Stimulated activated CD4-positive, alpha-beta T cell treated with anti-CD3 and anti-CD28 coated beads, Interleukin-1b, Interleukin-23, amount 100 ng/mL, for 24 hours (primary cell): ENCODE measurements at places on chromosomes 5 and 9.

DNA sequence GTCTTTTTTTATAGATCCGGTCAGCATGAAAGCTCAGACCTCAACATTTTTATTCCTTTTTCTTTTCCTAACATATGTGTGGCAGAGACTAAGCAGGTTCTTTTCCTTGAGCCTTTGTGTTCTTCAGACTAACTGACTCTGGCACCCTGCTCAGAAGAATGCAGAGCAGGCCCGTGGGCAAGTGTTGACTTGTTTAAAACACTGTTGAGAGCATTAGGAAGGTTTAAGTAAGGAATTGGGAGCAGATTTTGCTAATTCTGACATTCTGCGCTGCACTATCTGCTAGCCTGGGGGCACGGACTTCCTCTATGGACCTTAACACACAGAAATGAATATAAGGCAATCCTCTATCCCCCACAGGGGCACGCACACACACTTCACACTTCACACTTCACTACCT lies 182.5 kb upstream of the PIK3R1 start:
- DNase-seq = no peak

DNA sequence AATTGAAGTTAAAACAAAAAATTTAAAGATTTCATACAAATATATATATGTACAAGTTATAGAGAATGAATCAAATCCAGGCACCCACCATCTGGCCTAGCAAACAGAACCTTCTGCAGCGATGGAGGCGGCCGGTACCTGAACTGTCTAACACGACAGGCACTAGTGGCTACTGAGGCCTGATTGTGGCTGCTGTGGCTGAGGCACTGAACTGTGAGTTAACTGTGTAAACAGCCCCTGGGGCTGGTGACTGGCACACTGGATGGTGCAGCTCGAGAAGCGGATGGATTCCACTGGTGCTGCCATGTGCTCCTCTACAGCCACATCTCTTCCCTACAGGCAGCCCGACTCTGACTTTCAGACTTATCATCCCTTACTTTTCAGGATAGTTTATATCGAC lies 82.4 kb downstream of the RAPGEF1 start:
- DNase-seq = no peak

GRCh38 chr5:132497488-132497997 lies 7.0 kb upstream of the IRF1 start:
- no peak for DNase-seq

DNA sequence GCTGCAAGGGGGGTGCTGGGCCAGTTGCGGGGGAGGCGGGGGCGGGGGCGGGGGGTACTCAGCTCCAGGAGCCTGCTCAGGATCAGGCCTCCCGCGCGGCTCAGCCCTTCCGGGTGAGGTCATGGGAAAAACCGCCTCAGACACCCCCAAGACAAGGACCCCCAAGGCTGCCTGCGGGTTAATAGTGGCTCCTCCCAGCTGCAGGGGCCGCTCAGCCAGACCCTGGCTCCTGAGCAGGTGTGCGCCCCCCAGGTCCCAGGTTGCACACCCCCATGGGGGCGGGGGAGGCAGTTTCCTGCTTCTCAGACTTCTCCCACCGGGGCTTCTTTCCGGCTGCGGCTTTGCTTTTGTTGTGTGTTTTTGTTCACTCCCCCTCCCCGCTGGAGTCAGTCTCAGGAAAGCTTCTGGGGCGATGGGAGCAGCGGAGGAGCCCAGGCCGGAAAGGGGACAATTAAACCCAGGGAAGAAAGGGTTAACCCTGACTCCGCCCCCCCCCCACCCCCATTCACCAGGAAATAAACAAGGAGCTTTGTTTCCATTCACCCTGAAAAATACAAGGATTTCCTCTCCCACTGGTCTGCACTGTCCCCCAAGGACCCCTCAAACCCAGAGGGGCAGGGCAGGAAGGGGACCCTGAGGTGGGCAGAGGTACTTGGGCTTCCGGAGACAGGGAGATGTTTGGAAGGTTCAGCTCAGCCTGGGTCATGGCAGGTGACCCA lies 42.3 kb upstream of the NOTCH1 start:
- no peak for DNase-seq

DNA sequence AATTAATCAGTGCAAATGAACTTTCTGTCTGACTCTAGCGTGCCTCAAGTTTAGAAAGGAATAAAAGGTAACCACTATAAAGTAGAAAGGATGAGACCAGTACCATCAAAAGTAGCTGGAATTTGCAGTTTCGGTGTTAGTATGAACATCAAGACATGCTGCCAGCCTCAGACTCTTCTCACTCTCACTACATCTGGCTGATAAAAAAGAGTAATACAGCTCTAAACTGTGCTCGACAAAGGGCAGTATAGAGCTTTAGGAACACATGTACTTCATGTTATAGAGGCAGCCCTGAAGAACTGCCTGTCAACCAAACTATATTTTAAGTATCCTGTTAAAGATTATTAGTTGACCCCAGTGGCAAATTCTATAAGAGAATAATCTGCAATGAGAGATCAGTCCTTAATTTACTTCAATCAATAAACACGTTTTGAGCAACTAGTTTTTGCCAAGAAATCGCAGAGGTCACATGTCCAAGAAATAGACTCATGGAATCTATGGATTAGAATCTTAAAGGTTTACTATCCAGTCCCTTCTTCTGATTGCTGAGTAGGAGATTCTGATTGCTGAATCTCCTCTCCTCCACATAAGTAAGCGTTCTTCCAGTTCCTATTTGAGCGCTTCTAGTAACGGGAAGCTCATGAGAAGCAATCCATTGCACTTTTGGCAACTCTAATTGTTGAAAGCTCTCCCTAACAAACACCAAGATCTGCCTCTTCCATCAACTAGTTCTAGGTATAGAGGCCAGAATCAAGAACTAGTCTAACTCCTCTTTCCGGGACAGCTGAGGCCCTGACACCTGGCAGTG lies 941 bp downstream of the XPA start:
- no peak for DNase-seq

DNA sequence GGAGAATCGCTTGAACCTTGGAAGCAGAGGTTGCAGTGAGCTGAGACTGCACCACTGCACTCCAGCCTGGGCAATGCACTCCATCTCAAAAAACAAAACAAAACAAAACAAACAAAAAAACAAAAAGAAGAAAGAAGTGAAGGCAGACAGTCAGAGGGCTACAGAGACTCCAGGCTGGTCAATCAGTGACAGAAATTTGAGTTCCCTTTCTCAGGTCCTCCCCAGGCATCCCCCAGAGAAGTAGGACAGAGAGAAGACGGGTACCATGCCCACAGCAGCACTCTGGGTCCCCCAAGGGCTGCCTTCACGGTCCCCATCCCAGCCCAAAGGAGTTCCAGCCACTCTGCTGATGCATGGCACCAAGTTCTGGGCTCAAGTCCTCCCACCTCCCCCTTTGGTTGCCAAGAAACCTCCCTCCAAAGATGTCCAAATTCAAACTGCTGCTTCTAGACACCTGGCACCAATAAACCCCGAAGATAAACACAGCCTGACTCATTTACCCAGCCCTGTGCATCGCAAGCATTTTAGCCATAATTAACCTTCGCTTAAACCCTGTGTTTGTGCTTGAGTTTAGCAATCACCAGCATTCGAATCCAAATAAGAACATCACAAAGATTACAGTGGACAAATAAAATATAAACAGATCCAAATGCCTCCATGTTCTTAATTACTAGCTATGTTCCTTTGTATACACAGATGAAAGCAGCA lies 24.0 kb downstream of the SEMA4D start:
- DNase-seq = no peak

DNA sequence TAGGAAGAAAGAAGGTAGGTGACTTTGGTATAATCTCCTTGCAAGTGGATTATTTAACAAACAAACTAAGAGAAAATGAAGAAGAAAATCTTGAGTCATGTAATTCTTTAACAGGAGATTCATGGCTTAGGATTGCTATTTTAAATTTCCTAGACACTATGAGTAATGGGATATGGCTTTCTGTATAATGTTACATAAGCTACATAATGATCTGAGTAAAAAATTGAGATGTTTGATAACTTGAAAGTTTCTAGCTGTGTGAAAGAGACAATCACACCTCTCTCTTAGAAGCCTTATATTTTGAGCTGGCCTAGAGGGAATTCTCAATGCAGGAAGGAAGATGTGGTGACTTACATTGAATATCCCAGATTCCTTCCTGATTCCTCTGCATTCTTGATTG lies 92.5 kb downstream of the CDH9 start:
- DNase-seq = no peak

- DNase-seq = no peak
Measured at GRCh38 chr9:124102363-124102762, 90.8 kb downstream of the LHX2 start.

DNA sequence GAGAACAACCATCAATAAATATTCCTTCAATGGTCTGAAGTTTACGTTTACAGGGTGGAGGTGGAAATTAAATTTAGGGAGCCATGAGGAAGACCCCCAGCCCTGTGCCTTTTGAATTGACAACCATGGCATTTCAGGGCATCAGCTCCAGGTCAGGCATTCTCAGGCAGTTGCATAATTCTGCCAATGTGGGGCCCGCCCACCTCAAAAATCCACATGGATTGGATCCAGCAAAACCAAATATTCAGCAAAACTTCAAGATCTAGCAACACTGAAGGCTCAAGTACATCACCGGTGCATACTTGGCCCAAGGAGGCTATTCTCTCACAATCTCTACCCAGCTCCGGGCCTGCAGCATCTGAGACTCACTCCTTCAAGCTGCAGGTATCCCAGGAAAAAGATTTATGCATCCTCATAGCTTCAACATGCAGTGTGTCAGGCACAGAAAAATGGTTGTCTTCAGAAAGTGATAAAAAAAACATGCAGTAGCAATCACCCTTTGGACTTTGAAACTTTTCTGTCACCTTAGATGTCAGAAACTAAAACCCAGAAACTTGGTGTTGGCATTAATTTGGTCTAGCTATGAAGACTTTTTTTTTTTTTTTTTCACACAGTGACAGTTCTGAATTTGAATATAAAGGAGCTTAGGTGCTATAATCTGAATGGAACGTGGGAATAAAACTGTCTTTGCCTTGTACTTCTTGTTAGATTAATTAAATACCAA lies 21.4 kb upstream of the ANXA2R start:
- DNase-seq = no peak

DNA sequence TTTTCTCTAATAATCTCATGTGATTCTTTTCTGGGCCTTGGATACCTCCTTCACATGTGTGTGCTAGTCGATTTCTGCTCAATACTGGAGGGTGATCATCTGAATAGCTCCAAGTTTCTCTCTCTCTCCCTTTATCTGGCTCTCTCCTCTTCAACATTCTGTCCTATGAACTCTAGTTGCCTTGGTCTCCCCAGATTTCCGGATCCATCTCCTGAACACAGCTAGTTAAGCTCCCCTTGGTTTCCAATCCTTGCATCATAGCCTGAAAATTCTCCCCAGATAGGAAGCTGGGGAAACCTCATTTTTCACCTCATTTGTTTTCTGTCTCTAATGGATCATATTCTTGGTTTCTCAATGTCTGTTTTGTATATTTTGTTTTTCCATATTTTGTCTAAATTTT lies 832.3 kb downstream of the MTRR start:
- DNase-seq = no peak

DNA sequence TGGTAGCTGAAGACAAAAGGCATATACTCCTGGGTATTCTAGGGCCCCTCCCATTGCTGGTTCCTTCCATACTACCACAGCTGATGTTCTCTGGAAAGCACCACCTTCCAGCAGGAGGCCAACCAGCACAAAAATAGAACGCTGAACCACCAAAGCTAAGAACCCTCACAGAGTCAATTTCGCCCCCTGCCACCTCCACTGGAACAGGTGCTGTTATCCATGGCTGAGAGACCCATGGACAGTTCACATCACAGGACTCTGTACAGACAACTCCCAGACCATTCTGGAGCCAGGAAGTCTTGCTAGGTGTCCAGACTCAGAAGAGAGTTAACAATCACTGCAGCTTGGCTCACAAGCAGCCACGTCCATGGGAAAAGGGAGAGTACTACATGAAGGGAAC lies 1851.5 kb upstream of the NUDT12 start:
- no peak for DNase-seq

- DNase-seq = no peak
Measured at GRCh38 chr5:3392306-3392939, 203.2 kb upstream of the IRX1 start.

DNA sequence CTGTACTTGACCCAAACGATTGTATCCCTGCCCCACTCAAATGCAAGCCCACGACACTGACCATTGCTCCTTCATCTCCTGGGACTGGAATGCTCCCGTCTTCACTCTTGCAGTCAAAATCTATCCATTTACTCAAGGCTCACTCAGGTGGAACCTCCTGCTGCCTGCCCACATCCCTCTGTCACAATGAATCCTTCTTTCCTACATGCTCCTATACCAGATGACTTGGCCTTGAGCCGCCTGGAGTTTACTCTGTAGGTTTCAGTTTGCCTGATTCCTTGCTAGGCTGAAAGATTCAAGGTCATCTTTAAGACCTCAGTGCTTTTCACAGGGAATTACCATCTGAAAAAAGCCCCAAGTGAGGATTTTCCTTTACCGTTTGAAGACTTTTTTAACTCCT lies 264.1 kb downstream of the GLIS3 start:
- DNase-seq = no peak

DNA sequence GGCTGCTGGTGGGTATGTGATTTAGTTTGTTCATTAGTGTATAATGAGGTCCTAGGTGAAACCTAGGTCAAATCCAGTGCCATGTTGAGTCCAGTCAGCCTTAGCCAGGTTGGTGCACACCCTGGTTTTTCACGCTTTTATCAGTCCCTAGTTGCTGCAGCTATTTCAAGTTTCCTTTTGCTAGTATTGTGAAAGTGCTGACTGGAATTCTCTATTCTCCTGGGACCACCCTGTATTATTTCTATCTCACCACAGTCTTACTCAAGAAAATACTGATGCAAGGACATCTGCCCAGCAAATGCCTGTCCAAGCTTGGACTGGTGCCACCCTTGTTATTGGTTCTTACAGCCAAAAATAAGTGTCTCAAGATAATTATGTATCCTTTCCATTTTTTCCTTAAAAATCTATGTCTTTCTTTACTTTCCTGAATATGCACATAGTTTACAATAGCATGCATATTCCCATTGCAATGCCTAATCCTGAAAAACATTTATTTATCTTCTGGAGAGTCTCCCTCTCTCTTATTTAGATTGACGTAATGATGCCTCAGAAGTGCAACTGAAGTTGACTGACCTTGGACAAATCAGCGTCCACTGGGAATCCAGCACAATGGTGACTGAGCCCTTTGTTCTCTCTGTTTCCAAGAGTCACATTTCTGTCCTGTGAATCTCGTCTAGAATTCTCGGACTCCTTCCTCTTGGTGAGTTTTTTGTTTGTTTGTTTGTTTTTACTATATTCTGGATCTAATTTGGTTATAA lies 1075.0 kb downstream of the CDH9 start:
- no peak for DNase-seq

GRCh38 chr5:23717486-23717885 lies 210.1 kb downstream of the PRDM9 start:
- DNase-seq = no peak

DNA sequence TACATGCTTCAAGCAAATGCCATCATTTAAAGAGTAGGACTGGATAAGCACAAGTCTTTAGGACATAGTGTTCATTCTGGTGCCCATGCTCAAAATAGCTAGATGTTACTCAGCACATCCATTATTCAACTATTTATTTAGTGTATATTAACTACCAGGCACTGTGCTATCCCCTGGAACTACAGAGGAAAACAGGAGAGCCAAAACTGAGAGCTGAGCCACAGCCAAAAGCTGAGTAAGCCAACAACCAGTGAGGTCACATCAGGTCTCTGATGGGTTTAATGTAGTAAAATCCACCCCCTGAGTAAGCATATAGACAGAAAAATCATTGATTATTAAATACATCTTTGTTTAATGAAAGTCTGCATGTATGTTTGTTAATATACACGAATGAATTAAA lies 469.3 kb upstream of the DMAC1 start:
- no peak for DNase-seq

- DNase-seq = no peak
Measured at GRCh38 chr9:134494905-134495304, 146.7 kb upstream of the COL5A1 start.
